ENCODE measurements at places on chromosomes 1 and 21.

- DNase-seq = no peak
Observed at GRCh38 chr1:94679332-94680038, 137.9 kb upstream of the F3 start.

- DNase-seq = no peak
Observed at GRCh38 chr21:35329940-35330660, 281.0 kb upstream of the RUNX1 start.

DNA sequence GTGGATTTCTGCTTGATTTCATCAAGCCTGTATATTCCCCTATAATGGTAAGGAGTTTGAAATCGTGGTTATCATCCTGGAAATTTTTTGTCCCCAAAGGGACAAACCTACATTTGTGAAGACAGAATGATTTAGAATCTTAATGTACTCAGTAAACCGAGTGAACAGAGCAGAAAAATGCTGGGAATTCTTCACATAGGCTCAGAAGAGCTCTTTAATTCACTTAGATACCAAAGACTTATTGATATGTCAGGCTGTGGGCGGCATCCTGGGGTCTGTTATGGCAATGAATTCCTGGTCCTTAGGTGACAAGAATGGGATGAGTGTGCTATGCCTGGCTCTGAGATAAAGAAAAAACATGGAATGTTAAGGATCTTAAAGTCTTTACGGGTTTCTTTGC lies 74.9 kb downstream of the ROR1 start:
- DNase-seq = no peak

DNA sequence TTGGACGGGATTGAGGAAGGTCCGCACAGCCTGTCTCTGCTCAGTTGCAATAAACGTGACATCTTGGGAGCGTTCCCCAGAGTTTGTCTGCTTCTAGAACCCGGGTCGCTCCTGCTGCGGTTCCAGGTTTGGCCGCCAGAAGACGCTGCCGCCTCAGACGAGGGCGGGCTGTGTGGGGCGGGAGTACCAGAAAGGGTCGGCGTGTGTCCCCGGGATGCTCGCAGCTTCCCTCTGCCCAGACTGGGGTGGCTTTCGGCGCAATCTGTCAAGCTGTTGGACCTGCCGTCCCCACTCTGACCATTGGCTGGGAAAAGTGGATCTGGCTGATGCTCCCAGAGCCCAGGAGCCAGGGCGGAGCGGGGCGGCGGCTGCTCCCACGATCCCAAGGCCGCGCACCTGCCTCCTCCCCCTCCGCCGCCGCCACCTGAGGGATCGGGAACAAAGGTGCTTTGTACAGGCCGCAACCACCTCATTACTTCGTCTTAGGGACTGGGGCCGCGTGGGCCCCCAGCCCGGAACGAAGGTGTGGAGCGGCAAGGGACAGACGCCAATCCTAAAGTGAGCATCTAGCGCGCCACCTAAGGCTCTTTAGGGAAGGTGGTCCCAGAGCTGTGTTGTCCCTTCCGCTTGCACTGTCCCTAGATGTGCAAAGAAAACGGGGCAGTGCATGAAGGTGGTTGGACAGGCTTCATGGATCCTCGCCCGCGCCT lies 683 bp upstream of the EFNA4 start:
- peak; percentile 93 for DNase-seq

GRCh38 chr1:33146003-33146402 lies 35.8 kb downstream of the TRIM62 start:
- DNase-seq = no peak

- DNase-seq = no peak
Observed at GRCh38 chr1:234963904-234964702, 164.5 kb downstream of the TOMM20 start.

DNA sequence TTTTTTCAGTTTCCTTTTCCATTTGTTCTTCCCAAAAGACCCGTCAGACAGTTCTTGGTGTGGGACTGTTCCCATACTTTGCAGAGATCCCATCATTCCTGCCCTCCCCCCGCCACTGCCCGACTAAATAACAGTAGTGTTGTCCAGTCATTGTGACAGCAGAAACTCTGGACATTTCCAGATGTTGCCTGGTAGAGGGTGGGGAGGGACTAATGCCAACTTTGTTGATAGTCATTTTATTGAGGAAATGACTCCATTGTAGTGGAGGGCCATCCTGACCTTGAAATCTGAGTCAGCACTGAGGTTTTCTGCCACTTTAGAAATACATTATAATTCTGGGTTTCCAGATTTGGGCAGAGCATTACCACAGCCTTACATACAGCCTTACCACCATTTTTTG lies 85.4 kb downstream of the CEP350 start:
- DNase-seq = no peak

DNA sequence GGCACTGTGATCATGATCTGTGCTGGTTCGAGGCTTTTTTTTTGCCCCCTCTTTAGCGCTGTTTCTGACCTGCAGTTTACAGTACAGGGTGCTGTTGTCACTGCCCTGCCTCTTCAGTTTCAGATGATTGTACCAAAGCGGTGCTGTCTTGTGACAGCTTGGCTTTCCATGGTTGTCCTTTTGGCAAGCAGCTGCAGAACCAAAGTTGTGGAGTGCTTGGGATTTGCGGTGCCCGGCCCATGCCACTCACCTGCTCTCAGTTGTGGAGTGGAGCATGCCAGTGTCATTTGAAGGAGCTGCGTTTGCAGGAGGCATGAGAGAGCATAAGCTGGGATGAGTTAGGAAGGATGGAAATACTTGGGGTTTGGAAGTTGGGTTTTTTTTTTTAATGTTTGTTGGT lies 48.4 kb downstream of the DOP1B start:
- DNase-seq = no peak

DNA sequence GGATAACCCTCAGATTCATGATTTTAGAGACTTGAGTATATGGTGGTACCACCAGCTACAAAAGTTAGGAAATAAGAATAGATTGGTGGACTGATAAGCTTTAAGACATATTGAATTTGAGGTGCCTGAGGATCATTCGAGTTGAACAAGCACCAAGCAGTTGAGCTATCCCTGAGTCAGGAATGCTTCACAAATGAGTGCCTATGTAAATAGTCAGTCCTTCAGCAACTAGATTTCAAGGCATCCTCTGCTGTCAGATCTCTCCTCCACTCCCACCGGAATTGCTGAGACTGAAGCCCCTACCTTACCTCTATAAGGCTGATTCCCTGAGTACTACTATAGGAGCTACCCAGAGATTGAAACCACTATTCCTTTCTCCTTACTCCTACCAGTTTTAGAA lies 7.1 kb downstream of the BTF3L4 start:
- no peak for DNase-seq

DNA sequence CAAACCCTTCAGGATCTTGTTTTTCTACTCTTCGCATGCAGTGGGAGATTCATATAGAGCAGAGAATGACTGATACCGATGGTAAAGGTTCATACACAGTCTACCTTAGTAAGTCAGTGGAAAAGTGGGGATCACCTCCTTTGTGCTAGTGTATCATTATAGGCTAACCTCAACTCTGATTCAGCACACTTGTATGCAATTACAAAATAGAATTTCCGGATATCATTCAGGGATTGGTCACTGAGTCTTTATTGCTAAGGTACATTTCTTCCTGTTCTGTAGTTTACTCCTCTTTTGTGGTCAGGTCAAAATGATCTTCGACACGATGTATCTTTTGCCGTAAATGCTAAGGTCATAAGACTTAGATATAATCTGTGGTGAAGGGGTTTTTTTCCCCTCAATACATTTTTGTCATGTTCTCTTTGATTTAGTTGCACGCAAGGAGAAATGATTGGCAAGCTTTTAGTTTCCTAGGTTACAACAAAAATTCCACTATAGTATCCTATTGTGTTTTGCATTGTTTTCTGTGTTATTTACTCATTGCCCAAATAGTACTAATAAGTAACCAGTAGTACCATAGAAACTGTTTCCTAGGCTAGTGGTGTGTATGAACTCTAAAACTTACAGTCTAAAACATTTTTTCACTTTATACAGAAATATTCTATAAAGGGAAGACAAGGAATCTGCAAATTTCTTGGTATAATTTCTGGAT lies 35.7 kb upstream of the PLA2G4A start:
- DNase-seq = no peak

DNA sequence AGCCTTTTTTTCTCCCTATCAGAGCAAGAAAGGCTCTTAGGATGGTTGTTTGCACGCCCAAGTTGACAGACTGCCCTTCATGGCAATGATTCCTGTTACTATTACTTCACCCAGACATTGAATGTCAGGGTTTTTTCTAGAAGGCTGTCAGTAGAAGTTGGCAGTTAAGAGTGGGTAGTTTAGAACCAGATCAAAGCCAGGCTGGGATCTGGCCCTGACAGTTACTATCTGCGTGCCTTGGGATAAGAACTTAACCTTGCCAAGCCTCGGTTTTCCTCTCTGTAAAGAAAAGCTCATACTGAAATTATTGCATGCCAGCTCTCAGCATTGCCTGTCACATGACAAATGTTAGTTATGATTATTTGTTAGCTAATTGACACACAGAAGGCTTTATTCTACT lies 58.7 kb upstream of the PPP2R5A start:
- no peak for DNase-seq

- no peak for DNase-seq
Observed at GRCh38 chr21:14991957-14992356, 72.8 kb downstream of the NRIP1 start.

DNA sequence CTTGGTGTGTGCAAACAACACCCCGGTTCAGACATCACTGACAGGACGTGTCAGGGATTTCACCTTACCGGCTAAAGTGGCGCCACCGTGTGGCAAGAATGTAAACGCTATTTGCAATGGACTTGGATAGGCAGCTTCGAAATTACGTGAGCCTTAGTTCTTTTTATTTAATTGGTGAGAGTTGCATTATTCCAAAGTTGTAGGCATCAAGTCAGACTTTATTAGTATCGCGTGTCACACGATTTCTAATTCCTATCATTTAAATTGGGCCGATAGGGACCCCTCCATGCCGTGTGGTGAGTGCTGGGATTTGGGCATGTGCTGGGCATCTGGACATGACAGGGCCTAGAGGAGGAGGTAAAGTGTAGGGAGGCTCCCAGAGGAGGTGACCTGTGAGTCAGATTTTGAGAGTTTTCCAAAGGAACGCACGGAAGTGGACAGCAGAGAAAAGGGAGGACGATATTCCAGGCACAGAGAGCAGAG lies 14.5 kb upstream of the CPT2 start:
- peak; percentile 88 for DNase-seq

GRCh38 chr1:172427191-172427590 lies 6.7 kb downstream of the C1orf105 start:
- no peak for DNase-seq

GRCh38 chr1:91900562-91900961 lies 14.6 kb upstream of the TGFBR3 start:
- no peak for DNase-seq

DNA sequence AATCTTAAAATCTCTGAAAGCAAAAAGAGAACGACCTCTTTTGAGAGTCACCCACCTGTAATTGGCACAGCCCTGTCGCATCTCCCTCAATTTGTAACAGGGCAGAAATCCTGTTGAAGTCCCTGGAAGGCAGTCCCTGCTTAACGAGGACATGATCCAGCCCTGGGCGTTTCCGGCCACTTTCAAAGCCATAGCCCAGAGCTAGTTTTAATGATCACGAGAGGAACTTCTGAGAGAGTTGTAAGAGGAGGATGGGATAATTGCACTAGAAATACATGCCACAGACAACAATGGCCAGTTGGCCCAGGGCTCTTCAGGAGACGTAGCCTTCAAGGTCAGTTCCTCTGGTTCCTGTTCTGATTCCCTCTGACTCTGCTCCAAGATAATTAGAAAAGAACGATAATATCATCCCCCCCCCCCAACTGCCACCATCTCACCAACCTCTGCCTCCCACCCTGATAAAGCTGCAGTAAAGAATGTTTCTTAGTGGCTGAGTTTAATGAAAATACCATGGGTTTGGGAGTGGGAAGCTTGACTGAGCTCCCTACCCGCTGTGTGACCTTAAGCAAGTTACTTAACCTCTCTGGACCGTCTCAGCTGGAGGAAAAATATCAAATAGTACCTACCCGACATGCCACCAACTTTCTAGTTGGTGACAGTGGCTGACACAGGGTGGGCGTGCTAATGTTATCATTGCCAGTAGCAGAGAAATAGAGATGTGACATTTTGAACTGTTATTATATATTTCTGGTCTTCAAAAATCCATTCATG lies 140.0 kb downstream of the OMA1 start:
- no peak for DNase-seq

DNA sequence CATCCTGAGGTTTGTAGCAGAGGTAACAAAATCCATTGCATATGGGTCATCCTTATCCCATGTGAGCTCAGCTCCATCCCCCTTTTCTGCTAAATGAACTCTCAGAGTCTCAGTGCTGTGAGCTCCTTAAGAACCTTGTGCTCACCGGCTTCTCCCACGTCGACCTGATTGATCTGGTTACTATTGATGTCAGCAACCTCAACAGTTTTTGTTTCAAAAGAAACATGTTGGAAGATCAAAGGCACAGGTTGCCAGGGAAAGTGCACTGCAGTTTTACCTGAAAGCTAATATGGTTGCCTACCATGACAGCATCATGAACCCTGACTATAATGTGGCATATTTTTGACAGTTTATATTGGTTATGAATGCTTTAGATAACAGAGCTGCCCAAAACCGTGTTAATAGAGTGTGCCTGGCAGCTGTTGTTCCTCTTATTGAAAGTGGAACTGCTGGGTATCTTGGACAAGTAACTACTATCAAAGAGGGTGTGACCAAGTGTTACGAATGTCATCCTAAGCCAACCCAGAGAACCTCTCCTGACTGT lies 131.4 kb downstream of the HS2ST1 start:
- peak; percentile 44 for DNase-seq

- DNase-seq = peak; percentile 2
Observed at GRCh38 chr21:36323032-36323431, 3.0 kb downstream of the MORC3 start.
